ENCODE measurements at places on chromosomes 1 and 21. TPM values are rescaled to one million over a fixed set of nuclear protein-coding genes. Genes with fewer than 3 reads are reported as not detected.

C1orf94 gene
- not detected for total RNA-seq

DNA sequence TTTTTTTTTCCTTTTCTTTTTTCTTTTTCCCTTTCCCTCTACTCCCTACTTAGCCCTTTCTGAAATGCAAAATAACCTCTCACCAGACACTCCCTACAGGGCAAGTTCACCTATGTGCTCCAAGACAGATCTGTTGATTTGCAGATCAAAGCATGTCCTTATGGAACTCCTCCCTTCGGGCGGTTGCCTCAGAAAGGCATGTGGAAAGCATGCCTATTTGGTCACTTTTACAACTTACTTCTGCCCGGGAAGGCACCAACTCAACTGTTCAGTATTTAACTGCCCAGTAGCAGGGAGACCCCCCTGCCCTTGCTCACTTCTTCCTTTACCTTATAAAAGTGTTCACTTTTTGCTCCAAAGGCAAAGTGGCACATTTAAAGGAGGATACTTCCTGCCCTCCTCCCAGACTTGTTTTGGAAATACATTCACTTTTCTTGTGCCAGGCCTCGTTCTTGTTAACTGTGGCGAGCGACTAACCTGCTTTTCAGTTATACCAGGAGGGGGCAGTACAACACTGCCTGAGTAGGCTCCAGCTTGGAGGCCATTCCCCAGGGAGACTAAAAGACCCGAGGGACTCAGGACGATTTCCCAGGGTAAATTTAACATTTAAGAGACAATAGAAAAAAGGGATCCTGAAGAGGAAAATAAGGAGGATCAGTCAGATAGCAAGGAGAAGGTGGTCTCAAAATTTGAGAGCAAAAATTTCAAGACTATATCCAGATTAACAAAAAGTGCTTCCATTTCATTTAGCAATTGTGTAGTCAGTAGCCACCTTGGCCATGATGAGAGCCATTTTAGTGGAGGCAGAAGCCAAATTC is 12.3 kb upstream of the SLAMF7 start:
- H3K27me3 ChIP-seq = no peaks in the 10 kb centered on the region
- no peak overlapping the region for H3K27ac ChIP-seq
- H3K36me3 ChIP-seq = peaks cover 2% of the 10 kb centered on the region
- H3K4me3 ChIP-seq = no peak overlapping the region

GRCh38 chr1:99334991-99335390 is 70.7 kb downstream of the PLPPR4 start:
- H3K4me3 ChIP-seq = no peak overlapping the region
- H3K27ac ChIP-seq = no peak overlapping the region
- no peak for DNase-seq
- no peaks in the 10 kb centered on the region for H3K4me1 ChIP-seq
- H3K36me3 ChIP-seq = no peaks in the 10 kb centered on the region

TRNP1 gene
- not detected for total RNA-seq

DNA sequence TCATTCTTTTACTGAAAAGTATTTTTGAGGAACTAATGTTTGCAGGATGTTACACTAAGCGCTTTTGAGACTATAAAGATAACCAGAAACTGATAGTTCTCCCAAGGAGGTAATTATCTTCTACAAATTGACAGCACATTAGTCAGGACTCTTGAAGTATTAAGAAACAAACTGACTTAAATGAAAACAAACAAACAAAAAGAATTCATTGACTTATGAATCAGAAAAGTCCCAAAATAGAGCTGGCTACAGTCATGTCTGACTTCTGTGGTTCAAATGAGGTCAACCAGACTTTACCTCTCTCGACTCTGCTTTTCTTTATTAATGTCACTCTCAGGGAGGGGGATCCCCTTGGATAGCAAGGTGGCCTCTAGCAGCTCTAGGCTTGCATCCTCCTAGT is 296.8 kb downstream of the TPR start:
- DNase-seq = no peak
- H3K4me3 ChIP-seq = no peak overlapping the region
- H3K4me1 ChIP-seq = peaks cover 4% of the 10 kb centered on the region
- no peaks in the 10 kb centered on the region for H3K36me3 ChIP-seq
- no peaks in the 10 kb centered on the region for H3K27me3 ChIP-seq

- no peak for DNase-seq
- H3K4me3 ChIP-seq = no peak overlapping the region
- no peaks in the 10 kb centered on the region for H3K27me3 ChIP-seq
- no peak overlapping the region for H3K27ac ChIP-seq
These were observed 49.4 kb upstream of the KIAA1614 start for GRCh38 chr1:180863158-180863775.

- no peaks in the 10 kb centered on the region for H3K27me3 ChIP-seq
- H3K4me3 ChIP-seq = no peak overlapping the region
- H3K27ac ChIP-seq = no peak overlapping the region
- no peak for DNase-seq
These were observed 443.4 kb upstream of the C1orf87 start for GRCh38 chr1:60516996-60517395.
